Right lung (tissue), 10 donors: ENCODE measurements at places on chromosomes 3 and 15. TPM values are rescaled to one million over a fixed set of nuclear protein-coding genes. Genes with fewer than 3 reads are reported as not detected.
A peak's percentile ranks its signal among the peaks of the same experiment; 100 is the strongest.

TP53BP1 gene
- polyA plus RNA-seq: 97.9 TPM

- no peak for DNase-seq
Measured at GRCh38 chr3:142003291-142003690, 126.8 kb downstream of the ATP1B3 start.

DNA sequence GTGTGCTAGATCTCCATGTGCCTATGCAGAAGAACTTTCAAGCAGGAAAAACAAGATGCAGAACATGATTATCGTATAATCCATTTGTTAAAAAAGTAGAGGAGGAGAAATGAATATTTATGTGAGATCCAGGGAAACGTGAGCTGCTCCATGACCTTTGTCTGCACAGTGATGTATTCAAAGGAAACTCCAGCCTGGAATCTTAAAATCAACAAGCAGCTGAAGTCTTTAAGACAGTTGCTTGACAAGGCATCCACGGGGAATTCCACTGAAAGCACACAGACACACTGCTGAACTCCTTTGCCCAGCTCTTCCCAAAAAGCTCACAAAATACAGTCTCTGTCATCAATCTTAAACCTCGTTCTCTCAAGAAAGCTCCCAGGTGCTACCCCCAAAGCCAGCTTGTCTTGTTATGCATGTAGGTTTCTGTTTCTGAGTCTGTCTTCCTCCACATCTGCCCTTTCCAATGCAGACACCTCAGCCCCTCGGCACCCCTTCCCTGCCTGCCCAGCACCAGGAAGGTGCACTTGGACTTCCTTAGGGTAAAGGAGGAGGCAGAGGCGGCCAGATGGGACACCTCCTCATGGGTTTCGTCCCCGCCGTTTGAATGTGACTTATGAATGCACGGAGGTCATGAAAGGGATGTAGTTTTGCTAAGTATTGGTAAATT is 28.7 kb downstream of the LRRK1 start:
- DNase-seq: no peak

DNA sequence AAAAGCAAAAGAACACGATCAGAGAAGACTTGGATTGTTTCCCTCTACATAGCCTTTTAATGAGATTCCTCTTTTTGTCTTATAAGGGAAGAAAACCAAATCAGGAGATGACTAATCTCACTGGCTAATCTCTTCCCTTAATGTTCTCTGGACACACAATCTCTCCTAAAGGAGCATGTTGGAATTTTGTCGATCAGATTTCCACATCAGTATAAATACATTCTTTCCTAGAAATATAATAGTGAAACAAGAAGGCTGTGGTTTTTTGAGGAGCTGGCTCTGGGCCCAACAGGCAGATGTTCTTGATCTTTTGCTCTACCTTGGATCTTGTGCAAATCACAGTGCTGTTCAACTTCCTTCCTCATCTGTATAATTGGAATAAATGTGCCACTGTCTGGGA is 94.0 kb downstream of the GTPBP8 start:
- DNase-seq: peak; percentile 71

DNA sequence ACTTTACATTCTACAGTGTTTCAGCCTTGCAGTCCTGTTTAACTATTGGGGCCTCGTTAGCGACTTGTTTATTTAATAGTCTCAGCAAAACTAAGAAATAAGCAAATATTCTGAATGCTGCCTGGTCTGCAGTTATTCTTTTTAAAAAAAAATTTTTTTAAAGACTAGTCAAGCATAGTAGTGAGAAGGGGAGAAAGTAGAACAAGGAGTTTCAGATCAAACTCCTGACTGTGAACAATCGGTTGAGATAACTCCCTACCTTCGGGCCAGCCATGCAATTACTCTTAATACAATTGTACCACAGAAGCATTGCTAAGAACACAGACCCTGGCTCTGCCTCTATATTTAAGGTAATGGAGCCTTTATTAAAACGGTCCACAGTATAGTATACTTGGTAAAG is 5.8 kb upstream of the DUT start:
- no peak for DNase-seq

- no peak for DNase-seq
Measured at GRCh38 chr3:143693506-143693905, 154.8 kb downstream of the SLC9A9 start.

- DNase-seq: no peak
Measured at GRCh38 chr3:167969548-167969947, 126.2 kb downstream of the GOLIM4 start.

DNA sequence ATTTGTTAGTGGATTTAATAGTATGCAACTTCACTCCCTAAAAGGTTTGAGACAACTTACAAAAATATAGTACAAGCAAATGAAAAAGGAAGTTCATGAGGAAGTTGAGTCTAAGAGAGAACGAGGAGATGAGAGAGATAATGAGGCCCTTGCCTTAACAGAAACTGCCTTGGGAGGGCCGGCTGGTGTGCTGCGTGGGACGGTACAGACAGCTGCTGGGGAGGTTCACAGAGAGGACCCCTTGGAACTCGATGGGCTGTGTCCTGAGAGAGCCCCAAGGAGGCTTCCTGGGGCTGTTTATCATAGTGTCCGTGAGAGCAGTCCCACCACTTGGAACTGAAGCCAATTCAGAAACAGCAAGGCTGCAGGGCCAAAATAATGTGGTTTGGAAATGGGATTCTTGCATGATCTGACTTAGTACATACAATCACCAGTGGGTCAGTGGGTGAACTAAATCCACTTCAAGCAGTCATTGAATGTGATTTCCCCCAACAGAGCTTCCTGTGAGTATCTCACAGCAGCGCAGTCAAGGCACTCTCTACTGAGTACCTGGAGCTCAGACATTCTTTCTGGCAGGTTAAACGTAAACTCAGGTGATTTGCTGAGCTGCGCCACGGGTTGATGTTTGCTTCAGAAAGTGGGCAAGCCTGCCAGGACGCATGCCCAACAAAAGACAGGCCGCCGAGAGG is 90.8 kb downstream of the CRTC3 start:
- no peak for DNase-seq

DNA sequence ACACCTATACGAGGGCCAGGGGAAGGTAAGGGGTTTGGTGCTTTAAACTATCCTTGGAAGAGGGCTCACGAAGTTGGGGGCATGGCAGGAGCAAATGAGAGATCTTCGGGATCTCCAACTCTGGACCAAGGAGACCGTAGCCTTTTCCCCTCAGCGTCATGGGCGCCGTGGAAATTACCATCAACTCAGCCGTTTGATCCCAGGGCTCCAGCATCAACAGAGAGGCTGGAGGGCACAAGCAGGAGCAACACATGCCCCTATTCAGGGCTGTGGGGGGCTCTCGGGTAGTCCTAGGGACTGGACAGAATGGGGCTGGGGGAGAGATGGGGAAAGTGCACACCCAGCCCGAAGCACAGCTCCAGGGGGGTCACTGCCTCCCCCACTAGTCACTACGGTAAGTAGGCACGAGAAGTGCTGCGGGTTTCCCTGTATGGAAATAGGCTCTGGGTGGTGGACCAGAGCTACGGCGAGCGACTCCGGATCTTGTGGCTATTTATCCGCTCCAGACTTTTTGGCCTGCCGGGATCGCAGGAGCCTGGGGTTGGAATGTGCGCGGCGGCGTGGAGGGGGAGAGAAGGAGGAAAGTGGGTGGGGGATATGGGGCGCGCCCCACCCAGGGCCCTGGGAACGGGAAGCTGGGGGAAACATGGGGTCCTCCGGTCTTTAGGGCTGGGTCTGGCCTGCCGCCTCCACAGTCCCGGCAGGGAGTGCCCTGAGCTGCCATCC is 539 bp upstream of the LAMB2 start:
- peak; percentile 83 for DNase-seq
